T1000 (cell line): ENCODE measurements at places on chromosomes 13 and 19.

- peak; percentile 76 for DNase-seq
Measured at GRCh38 chr19:2207991-2208860, 27.9 kb downstream of the PLEKHJ1 start.

GRCh38 chr13:29284726-29285125 is 310.8 kb downstream of the SLC7A1 start:
- no peak for DNase-seq

DNA sequence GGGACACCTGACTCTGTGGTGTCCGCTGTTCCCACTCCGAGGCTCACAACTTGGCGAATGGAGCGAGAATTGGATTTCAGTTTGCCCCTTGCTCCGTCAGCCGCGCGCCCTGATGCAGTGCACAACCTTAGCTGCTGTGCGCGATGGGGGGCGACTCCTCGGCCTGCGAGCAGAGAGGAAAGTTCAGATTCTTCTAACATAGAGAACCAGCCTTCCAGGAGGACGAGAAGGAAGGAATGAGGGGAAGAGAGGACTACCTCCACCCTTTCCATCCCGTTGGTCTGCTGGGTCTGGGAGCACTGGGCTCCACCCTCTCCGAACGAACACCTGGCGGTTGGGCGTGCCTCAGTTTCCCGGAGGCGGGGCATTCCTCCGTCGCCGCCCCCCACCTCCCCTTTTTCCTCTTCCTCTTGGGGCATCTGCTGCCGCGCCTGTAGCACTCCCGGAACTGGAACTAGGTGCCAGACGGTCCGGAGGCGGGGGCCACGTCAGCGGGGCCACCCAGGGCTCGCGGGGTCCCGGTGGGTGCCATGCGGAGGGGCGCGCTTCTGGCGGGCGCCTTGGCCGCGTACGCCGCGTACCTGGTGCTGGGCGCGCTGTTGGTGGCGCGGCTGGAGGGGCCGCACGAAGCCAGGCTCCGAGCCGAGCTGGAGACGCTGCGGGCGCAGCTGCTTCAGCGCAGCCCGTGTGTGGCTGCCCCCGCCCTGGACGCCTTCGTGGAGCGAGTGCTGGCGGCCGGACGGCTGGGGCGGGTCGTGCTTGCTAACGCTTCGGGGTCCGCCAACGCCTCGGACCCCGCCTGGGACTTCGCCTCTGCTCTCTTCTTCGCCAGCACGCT is at the start of gene KCNK6:
TSS of gene KCNK6 (plus strand) at position 425 of the 838 bp plus-strand sequence. CDS start at position 531, 106 bp downstream.
- DNase-seq = no peak

- DNase-seq = no peak
Measured at GRCh38 chr13:105436943-105437342, 1098.5 kb downstream of the EFNB2 start.

DNA sequence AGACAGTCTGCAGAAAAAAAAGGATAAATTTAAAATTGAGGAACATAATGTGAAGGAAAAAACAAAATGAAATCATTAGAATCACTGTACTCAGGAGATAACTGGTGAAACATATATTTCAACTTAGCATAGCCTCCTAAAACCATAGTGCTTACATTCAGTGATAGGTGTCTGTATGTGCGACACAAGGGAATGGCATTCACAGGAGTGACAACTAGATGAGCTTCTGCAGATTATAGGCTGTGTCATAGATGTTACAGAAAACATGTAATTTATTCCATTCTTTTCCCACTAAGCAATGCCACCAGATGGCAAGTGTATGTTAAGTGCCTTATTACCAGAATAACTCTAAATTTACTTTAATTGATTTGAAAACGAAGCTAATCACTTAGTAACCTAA is 960.0 kb upstream of the PCDH20 start:
- DNase-seq = no peak

DNA sequence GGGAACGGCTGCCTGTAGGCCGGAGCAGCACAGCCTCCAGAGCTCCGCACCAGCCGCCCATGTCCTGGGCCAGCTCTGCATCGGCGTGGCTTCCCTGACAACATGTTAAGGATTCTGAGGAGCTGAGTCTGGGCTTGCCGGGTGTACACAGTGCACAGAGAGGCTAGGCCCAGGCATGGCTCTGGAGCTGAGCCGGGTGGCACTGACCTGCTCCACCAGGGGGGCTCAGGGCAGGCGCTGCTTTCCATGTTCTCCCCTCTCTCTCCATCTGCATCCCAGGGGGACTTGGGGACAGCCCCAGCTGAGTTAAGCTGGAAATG is 31.6 kb downstream of the AP1M1 start:
- no peak for DNase-seq

- no peak for DNase-seq
Measured at GRCh38 chr19:4297901-4298809, 4.0 kb downstream of the TMIGD2 start.

GRCh38 chr19:12840091-12841079 is 2.1 kb downstream of the MAST1 start:
- peak; percentile 66 for DNase-seq

DNA sequence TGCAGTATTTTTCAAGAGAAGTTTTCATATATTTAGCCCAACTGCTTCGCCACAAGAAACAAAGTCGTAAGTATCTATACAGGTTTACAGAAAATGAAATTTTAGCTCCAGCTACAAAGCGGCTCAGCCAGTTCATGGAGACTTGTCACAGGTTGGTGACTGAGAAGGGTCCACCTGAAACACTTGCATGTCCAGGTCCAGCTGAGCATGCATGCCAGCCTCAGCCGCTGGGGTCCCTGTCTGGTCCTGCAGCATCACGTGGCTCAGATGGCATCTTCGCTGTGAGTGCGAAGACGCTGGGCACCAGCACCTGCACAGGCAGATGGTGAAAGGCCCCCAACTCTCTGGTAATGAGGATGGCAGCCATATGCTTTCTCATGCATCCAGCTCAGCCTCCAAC is 63.8 kb downstream of the SHISA2 start:
- DNase-seq = no peak

GRCh38 chr13:38899571-38899970 is 91.1 kb downstream of the STOML3 start:
- no peak for DNase-seq

GRCh38 chr13:84032116-84032515 is 149.8 kb upstream of the SLITRK1 start:
- DNase-seq = no peak

- DNase-seq = no peak
Measured at GRCh38 chr13:24630121-24630520, 50.1 kb upstream of the ATP12A start.

GRCh38 chr19:14473978-14474578 is 1.1 kb downstream of the PTGER1 start:
- DNase-seq = no peak

GRCh38 chr13:76852986-76853385 is 33.2 kb downstream of the KCTD12 start:
- DNase-seq = no peak

GRCh38 chr13:25217023-25217885 is 45.2 kb upstream of the AMER2 start:
- DNase-seq = no peak

DNA sequence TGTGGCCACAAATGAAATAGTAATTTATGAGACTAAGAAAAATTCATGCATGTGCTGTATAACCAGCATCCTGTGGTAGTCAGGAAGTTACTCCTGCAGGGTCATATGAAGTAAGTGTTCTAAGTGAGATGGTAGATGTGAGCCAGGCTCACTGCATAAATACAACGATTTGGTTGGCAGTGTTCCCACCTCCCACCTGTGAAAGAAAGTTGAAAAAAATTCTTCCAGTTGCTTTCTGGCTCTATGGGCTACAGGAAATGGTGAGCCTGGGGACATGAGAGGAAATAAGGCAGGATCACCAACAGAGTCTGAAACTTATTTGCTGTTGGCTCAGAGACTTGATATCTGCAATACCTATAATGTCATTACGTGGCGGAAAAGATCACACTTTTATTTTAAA is 301.7 kb upstream of the SPRY2 start:
- no peak for DNase-seq

- no peak for DNase-seq
Measured at GRCh38 chr19:52941941-52942385, 18.7 kb upstream of the ZNF888 start.

DNA sequence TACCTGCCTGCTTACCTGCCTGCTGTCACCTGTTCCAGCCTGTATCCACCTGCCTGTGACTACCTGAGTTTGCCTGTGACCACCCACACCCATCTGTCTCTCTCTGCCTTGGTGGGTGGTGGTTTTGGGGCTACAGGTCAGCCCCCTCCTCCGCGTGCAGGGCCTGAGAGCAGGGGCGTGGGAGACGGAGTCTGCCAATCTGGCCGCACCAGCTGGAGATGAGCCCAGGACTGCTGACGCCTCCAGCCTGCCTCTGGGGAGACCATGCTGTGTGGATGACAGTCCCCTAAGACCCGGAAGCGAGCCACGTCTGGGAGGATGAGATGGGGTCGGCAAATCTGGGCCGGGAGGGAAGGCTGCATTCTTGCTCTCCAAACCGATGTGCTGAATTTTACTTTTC is 15.9 kb upstream of the KCTD15 start:
- no peak for DNase-seq

DNA sequence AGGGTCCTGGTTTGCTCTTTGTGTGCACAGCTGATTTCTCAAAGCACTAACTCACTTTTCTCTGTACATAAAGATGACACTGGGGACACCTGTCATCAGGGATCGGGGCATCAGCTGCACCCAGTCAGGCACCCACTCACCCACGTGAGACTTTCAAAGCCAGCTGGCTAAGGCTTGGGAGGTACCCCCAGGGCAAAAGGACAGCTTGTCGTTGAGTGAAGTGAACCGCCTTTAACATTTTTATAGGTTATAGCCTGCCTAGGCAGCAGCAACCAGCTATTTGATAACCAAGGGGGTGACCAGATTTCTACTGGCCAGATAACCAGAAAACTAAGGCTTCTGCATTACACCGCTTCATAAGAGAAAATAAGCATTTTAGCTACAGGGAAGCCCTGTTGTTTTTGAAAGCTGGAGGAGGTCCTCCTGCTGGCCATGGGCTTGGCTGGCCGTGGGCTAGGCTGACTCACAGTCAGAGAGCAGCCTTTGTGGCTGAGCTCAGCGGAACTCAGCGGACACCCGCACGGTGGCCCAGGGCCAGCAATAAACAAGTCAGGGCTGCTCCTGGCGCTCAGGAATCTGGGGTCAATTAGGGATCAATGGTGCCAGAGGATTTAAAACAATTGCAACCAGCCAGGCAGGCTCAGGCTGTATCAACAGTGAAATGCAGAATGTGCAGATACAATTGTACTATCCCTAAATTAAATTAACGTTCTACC is 57.1 kb downstream of the ALOX5AP start:
- peak; percentile 76 for DNase-seq

GRCh38 chr19:1673645-1674292 is 21.4 kb upstream of the TCF3 start:
- DNase-seq = no peak

GRCh38 chr19:33512021-33512420 is 9.6 kb downstream of the PEPD start:
- DNase-seq = no peak

- no peak for DNase-seq
Measured at GRCh38 chr19:18798384-18799352, 7.6 kb upstream of the COMP start.

DNA sequence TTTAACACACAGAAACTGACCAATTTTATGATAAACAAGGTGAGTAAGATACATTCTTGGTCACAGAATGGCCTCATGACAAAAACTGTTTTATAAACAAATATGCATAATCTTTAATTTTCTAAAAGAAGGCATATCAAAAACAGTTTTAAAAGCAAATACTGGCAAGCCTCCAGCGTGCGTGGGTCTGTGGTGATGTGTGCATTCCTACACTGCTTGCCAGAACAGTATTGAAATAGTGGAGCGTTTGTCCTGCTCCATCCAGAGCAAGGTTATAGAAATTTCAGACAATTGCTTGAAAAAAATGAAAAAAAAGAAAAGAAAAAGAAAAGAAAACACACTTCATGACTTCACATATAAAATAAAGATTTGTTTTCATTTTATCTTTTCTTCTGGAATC is 140.9 kb downstream of the MZT1 start:
- DNase-seq = no peak

DNA sequence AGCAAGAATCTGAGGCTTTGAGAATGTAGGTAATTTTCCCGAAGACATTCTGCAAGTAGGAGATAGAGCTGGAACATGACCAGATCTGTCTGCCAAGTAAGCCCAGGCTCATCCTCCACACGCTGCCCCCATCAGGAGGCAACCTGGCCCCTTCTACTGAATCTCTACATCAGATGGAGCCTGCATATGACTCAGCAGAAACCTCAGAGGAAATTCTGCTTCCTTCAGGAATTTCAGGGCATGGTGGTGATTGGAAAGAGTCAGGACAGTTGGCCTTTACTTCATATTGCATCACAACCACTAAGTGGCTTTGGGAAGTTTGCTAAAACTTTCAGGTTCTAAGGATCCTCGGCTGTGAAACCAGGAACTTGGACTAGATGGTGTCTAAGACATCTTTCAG is 85.2 kb downstream of the LRRC63 start:
- no peak for DNase-seq

- DNase-seq = no peak
Measured at GRCh38 chr19:34353546-34353945, 11.4 kb upstream of the GPI start.

DNA sequence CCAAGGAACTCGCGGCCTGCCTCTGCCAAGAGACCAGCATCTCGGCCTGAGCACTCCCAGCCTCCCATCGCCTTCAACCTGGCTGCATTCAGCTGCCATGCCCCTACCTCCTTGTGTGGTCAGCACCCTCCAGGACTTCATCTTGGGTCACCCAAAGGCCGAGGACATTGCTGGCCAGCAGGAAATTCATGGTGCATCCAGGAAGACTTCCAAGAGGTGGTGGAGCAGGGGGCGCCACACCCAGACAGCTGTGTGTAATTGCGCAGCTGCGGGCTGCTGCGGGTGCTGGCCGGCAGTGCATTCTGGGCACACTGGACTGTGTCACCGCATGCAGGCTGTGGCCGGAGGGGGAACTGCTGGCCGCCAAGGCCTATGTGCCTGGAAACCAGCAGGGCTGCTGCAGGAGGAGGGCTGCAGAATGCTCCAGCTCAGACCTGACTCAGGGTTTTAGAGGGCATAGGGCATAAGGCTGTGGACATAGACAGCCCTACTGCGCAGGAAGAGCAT is 164.3 kb upstream of the TUBA3C start:
- no peak for DNase-seq

DNA sequence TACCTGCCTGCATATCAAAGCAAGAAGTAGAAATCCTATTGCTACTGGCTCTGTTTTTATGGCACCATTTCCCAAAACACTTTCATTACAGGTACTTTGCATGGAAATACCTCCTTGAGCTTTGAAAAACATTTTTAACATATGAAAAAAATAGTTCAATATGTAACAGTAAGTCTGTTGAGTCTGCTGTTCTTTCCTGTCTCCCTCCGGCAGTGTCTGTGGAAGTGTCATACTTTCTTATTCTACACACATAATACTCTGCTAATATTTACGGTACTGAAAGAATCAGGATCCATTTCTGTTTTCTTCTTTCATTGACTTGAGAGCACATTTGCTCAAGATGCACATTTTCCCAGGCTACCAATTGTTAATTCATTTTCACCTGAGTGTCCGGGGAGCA is 8.2 kb upstream of the SERTM1 start:
- DNase-seq = no peak

DNA sequence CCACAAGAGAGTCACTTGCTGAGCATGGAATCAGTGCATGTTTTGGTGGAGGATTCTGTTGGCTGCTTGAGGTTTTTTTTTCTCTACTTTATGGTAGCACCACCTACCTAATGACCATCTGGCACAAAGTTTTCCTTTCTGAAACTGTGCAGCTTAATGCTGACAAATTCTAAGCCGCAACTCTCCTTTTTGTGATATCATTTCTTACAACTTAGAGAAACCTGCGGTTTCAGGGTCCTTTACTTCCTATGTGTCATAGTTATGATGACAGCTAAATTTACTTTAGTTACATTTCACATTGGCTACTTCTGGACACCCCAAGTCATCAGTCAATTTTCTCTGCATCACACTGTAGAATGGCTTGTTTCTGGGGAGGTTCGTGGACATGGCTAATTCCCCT is 115.4 kb upstream of the TMTC4 start:
- no peak for DNase-seq
